ENCODE measurements at places on chromosomes 5 and 9.

GRCh38 chr5:53777864-53778618, 217.6 kb downstream of the NDUFS4 start:
- no peak for DNase-seq

DNA sequence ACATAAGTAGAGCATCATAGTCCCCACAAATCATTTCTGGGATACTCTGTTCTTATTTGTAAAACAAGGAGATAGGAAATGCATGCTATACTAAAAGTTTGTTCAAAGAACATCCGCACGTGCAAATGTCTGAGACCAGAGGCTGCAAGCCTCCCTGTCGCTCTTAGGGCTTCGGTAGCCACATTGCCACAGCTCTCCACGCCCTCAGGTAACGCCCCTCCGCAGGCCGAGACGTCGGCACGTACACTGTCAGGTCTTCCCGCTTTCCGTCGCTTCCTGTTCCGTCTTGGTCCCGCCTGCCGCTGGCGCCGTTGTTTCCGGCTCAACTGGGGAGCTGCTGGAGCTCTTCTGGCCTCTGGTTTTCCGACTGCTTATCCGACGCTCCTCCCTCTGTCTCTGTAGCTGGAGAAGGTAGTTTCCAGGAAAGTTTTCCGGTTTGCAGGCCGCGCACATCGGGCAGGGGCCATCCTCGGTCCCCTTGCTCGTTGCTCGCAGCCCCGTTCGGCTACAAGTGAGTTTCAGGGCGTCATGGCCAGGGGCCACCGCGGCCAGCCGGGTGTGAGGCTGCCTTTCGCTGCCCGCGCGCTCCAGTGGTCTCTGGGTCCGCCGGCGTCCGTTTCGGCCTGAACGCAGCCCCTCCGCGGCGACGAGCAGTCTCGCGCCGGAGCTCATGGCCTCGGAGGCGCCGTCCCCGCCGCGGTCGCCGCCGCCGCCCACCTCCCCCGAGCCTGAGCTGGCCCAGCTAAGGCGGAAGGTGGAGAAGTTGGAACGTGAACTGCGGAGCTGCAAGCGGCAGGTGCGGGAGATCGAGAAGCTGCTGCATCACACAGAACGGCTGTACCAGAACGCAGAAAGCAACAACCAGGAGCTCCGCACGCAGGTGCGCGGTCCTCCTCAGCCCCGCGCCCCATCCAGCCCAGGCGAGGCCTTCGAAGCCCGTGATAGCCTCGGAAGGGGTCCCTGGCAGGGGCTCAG, at the start of gene AGGF1:
Gene AGGF1 (plus strand): TSS at position 308 of the 975 bp plus-strand sequence. CDS start 363 bp downstream, at position 671.
- DNase-seq, result peak; percentile 93

DNA sequence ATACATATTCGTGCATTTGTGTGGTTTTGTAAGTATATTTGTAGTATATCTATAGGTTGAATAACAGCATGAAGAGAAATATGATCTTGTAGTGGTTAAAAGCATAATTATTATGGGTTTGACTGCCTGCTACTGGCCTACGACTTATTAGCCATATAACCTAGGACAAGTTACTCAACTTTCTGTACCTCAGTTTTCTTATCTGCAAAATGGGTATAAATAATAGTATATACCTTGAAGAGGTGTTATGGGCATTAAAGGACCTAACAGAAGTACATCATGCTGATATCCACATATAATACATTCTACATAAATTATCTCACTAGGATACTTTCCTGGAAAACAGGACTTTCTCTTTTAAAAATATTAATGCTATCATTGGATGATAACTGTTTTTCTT, 118.3 kb upstream of the ELL2 start:
- DNase-seq, result no peak

DNA sequence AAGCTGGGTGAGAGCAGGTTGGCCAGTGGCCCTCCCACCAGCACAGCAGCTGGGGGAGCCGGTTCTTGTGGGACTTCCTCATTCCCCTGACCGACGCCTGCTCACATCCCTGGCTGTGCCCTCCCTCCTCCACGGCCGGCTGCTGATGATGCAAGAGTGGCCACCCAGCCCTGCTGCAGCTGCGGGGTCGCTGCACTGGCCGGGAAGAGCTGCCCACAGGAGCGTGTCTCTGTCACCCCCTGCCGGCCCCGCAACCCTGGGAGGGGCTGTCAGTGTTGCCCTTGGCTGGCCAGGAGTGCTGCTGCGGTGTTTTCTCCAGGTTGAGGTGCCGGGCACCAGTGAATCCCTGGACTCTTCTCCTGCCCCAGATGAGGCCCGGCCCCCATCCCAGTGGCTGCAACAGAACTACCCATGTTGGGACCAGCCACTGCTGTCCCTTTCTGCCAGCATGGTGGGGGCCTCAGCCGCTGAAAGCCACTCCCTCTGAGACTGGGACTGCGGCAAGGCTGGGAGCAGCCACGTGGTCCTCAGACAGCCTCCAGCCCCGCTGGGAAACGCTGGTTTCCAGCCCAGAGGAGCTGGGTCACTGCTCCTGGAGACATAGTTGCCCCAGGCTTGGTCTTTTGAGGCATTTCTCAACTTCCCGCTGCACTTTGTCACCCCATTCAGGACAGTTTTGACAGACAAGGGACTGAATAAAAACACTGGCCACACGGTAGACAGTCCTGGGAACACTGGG, 739 bp downstream of the CARD9 start:
- no peak for DNase-seq

DNA sequence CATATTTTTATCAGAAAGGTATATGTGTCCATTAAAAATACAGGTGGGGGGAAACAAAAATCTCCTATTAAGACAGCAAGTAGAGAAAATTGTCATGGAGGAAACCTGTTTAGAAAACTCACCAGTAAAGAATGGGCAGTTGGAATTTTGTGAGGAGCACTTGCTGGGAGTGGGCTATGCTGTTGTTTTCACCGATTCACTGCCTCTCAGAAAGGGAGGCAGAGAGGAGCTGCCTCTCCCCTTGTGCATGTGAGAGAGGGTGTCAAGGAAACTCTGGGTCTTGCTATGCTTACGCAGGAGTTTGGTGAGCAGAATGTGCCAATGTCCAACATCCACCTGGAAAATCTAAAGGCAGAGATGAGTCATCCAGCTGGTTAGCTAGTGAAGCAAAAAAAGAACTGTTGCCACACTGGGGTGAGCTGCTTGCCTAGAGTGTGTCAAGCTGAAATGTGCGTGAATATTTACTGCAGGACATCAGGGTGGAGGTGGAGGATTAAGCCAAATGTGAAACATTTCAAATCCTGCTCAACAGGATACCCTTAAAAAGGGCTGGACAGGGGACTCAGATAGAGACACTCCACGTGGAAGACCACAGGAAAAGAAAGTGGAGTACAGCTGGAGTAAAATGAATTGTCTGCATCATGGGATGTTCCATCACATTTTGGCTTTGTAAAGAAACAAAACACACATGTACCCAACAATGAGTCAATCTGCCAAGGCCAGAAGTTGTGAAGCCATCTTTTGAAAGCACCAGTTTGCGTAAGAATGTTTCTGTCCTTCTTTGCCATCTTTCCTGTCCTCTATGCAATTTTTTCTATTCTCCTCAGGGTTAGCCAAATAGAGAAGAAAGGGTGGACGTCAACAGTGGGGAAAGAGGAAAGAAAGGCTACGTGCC, 449.7 kb upstream of the MPDZ start:
- no peak for DNase-seq

DNA sequence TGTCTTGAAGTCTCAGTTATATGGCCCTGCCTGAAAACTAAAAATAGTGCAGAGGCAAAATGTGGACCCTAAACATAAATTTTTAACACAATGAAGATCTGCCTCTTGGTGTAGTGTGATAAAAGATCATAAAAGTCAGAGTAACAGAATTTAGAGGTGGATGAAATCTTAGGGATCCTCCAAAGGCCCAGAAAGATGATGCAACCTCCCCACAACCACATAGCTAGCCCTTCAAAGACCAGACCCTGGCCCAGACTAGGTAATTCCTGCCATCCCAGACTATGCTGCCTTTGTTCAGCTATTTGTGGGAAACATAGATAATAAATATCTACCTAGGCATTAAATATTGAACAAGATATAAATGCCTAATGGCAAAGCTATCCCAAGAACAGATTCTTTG, 15.3 kb downstream of the KLF9 start:
- no peak for DNase-seq

DNA sequence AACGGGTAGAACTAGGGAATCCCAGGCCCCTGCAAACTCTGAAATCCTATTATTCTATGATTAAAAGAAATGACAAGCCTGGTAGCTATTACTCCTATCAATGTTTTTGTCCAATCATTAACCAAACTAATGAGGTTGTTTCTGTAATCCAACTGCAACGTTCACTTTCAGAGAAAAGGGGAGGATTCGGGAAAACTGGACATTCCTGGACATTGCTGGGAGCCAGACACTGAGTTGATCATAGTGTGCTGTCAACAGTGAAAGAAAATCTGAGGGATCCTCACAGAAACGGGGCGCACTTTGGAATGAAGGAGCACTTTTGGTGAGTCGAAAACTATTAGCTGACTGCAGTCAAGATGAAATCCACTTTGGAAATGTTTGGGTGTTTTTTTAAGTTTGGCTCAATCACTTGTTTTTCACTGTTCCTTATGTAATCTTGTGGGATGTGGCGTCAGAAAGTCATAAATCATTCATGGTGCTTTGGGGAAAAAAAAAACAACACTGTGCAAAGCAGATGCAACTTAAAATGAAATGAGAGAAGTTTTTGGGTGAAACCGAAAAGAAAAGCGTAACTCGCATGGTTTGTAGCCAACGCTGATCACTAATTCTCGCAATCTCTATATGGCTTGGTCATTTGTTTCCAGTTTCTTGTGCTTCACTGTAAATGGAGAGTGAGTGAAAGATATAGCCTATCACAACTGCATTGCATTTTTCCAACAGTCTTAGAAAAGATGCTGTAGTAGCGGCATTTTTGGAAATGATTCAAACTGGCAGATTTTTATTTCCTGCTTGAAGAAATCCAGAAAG, 51.2 kb upstream of the ADRA1B start:
- DNase-seq, result no peak

DNA sequence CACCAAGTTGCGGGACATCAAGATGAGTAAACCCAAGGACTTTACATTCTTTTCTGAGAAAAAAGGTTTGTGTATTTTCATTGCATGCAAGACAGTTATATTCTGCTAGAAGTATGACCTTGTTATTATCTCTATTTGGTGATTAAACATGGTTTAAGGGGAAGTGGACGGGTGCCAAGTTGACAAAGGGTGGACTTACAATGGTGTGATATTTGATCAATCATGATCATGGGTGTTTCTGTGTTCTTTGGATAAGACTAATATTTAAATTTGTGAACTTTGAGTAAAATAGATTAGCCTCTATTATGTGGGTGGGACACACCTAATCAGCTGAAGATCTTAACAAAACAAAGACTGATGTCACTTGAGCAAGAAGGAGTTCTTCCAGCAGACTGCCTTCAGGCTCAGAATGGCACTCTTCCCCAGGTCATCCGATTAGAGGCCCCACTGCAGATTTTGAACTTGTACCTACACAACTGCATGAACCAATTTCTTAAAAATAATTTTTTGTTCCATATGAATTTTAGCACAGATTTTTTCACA, 782.9 kb downstream of the CDH12 start:
- DNase-seq, result no peak

GRCh38 chr9:77848897-77849296, 182.7 kb downstream of the GNAQ start:
- DNase-seq, result no peak

GRCh38 chr5:137858223-137858916, 9.3 kb upstream of the MYOT start:
- DNase-seq, result no peak
